Activated CD4-positive, alpha-beta T cell treated with anti-CD3 and anti-CD28 coated beads, Interleukin-2, amount 10 ng/mL, durations not matched to agents 24 days and 14 days (primary cell): ENCODE measurements at places on chromosomes 2 and 18. TPM values are rescaled to one million over a fixed set of nuclear protein-coding genes. Genes with fewer than 3 reads are reported as not detected.

DNA sequence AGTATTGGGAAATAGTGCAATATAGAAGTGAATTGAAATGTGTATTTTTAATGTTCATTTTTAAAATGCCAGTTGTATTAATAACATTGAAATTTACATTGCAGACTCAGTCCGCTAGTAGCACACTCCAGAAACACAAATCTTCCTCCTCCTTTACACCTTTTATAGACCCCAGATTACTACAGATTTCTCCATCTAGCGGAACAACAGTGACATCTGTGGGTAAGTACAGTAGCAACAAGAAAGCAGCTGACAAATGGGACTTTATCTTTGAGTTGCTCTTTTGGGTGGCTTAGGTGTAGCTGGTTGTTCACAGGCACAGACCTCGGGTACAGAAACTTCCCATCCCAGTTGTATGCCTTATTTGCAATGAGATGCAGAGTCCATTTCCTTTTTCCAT is 118.2 kb upstream of the IL1R2 start:
- no peak for DNase-seq
- no peak overlapping the region for H3K4me3 ChIP-seq
- no peaks in the 10 kb centered on the region for H3K27me3 ChIP-seq
- peaks cover 6% of the 10 kb centered on the region for H3K4me1 ChIP-seq
- peaks cover 65% of the 10 kb centered on the region for H3K36me3 ChIP-seq
- H3K27ac ChIP-seq: no peak overlapping the region

GRCh38 chr2:32289165-32289999 is 11.7 kb downstream of the YIPF4 start:
- H3K27ac ChIP-seq: no peak overlapping the region
- no peaks in the 10 kb centered on the region for H3K27me3 ChIP-seq
- H3K4me1 ChIP-seq: peaks cover 22% of the 10 kb centered on the region
- H3K36me3 ChIP-seq: peaks cover 32% of the 10 kb centered on the region
- no peak overlapping the region for H3K4me3 ChIP-seq
- peak; percentile 44 for DNase-seq

The ICOS gene
- total RNA-seq: 111 and 114 TPM in 2 replicates

DNA sequence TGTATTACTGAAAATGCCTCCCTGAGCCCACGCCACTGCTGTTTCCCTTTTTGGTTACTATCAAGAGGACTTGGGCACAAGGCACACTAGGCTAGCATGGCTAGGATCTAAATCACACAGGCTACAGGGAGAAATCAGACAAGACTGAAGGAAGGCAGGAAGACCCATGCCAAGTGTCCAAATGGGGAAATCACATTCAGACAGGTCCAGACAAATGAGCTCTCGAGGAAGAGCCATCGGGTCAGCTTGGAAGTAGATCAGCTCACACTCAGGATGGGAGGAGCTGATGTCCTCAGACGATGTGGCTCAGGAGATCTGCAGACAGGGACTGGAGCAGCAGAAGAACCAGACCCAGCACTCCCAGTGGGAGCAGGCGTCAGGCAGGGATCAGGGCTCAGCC is 113.2 kb downstream of the COL6A3 start:
- no peak overlapping the region for H3K4me3 ChIP-seq
- DNase-seq: no peak
- no peaks in the 10 kb centered on the region for H3K36me3 ChIP-seq
- peaks cover 5% of the 10 kb centered on the region for H3K27me3 ChIP-seq
- H3K4me1 ChIP-seq: no peaks in the 10 kb centered on the region
- no peak overlapping the region for H3K27ac ChIP-seq
